ENCODE measurements at places on chromosomes 2 and 18. TPM values are rescaled to one million over a fixed set of nuclear protein-coding genes. Genes with fewer than 3 reads are reported as not detected.

GRCh38 chr2:23397478-23397877 lies 12.5 kb downstream of the KLHL29 start:
- H3K4me1 ChIP-seq: peaks cover 4% of the 10 kb centered on the region
- peaks cover 3% of the 10 kb centered on the region for H3K27me3 ChIP-seq
- DNase-seq: no peak
- no peaks in the 10 kb centered on the region for H3K36me3 ChIP-seq

DNA sequence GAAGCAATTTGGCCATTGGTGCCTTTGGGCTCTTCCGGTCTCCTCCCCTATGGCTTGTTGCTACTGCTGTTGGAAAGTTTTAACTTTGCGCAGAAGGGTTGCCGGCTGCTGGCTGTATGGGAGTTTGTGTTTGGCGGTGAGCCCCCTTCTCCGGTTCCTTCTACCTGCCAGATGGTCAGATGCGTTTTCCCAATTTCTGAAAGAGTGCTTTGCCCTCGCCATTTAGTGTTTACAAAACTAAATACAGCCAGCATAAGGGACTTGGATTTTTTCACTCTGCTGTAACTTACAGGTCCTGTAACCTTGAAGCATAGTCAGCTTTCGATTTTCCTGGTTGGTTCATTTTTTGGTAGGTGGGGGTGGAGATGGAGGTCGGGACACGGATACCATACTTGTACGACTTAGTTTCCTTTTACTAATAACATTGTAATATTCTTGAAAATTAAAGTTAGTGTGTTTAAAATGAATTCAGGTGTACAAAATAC lies 604 bp downstream of the COQ10B start:
- H3K4me3 ChIP-seq: peak overlapping the region; percentile 74
- no peaks in the 10 kb centered on the region for H3K27me3 ChIP-seq
- H3K36me3 ChIP-seq: no peaks in the 10 kb centered on the region
- peak overlapping the region; percentile 88 for H3K27ac ChIP-seq

Gene UGP2
- 126 TPM for total RNA-seq

Gene CCDC141
- total RNA-seq: 1.8 TPM

GRCh38 chr2:101263377-101263800 lies 10.7 kb downstream of the CNOT11 start:
- H3K36me3 ChIP-seq: peaks cover 1% of the 10 kb centered on the region
- DNase-seq: no peak
- no peak overlapping the region for H3K27ac ChIP-seq

Data from neural progenitor cell (in vitro differentiated cells).